ENCODE measurements at places on chromosomes 4 and X. TPM values are rescaled to one million over a fixed set of nuclear protein-coding genes. Genes with fewer than 3 reads are reported as not detected.

- H3K4me3 ChIP-seq, result no peak overlapping the region
- no peaks in the 10 kb centered on the region for H3K36me3 ChIP-seq
- no peaks in the 10 kb centered on the region for H3K27me3 ChIP-seq
- DNase-seq, result no peak
- no peak overlapping the region for H3K27ac ChIP-seq
Measured at GRCh38 chr4:65656008-65656407, 14.3 kb downstream of the EPHA5 start.

DNA sequence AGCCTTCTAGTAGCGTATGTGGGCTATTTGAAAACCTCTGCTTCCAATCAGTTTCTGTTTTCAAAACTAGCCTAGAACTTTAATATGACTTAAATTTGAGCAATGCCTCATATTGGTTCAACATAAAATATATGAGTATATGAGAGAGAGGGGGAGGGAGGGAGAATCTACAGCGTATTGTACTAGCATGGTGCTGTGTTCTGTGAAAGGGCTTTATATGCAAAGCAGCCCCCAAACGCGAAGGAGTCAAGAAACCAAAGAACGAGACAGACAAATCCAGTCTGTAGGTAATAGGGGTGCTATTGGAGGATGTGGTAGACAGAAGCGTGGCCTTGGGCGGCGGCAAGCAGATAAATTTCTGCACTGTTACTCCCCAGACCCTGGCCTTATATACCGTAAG, 784 bp upstream of the ANXA5 start:
- no peaks in the 10 kb centered on the region for H3K36me3 ChIP-seq
- peaks cover 20% of the 10 kb centered on the region for H3K4me1 ChIP-seq
- DNase-seq, result no peak

GRCh38 chr4:144787365-144788258, 141.7 kb downstream of the HHIP start:
- no peak overlapping the region for H3K4me3 ChIP-seq
- peaks cover 2% of the 10 kb centered on the region for H3K27me3 ChIP-seq
- no peak for DNase-seq
- H3K36me3 ChIP-seq, result no peaks in the 10 kb centered on the region
- H3K27ac ChIP-seq, result no peak overlapping the region

GRCh38 chr4:7777871-7778509, 161.7 kb downstream of the AFAP1 start:
- no peaks in the 10 kb centered on the region for H3K27me3 ChIP-seq
- peaks cover 6% of the 10 kb centered on the region for H3K4me1 ChIP-seq
- no peak overlapping the region for H3K4me3 ChIP-seq
- peak overlapping the region; percentile 47 for H3K27ac ChIP-seq

- DNase-seq, result no peak
- no peak overlapping the region for H3K4me3 ChIP-seq
- no peaks in the 10 kb centered on the region for H3K4me1 ChIP-seq
- no peak overlapping the region for H3K27ac ChIP-seq
Measured at GRCh38 chr4:23818097-23818885, 71.6 kb downstream of the PPARGC1A start.

DNA sequence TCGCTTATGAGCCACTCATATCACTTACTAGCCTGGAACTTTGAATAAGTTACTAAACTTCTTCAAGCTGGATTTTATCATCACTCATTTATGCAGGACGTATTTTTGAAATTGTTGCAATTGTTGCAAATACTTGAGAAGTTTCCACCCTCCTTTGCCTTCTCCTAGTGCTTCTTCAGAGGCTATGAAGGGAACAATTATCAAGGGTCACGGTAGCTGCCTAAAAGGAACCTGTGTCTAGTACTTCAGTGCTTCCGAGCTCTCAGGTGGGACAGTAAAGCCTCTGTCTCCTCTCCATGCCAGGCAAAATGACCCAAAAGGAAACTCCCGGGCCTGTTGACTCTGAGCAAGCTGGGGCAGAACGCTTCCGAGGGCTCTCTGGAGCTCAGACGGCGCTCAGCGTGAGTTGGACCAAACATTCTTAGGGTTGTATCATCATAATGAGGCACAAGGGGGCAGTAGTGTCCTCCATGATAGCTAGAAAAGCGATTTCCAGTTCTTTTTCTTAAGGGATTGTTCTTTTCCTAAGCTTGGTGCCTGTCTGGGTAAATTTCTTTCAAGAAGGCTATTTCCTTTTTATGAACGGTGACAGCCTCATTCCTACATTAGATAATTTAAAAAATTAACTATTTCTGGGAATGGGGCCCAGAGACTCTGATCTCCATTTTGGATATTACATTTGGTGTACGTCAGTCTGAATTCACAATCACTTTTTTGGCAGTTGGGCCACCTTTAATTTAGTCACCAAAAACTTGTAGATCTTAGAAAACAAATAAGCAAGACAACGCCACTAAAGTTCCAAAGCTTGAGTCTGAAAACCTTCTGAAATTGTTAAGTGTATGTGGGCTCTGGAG, 73.1 kb downstream of the PACRGL start:
- DNase-seq, result peak; percentile 19
- H3K27ac ChIP-seq, result no peak overlapping the region
- H3K4me1 ChIP-seq, result peaks cover 8% of the 10 kb centered on the region

GRCh38 chr4:10831727-10832408, 147.3 kb upstream of the CLNK start:
- H3K4me3 ChIP-seq, result no peak overlapping the region
- no peaks in the 10 kb centered on the region for H3K4me1 ChIP-seq
- H3K27me3 ChIP-seq, result peaks cover 2% of the 10 kb centered on the region
- DNase-seq, result no peak
- H3K27ac ChIP-seq, result no peak overlapping the region
- H3K36me3 ChIP-seq, result no peaks in the 10 kb centered on the region

DNA sequence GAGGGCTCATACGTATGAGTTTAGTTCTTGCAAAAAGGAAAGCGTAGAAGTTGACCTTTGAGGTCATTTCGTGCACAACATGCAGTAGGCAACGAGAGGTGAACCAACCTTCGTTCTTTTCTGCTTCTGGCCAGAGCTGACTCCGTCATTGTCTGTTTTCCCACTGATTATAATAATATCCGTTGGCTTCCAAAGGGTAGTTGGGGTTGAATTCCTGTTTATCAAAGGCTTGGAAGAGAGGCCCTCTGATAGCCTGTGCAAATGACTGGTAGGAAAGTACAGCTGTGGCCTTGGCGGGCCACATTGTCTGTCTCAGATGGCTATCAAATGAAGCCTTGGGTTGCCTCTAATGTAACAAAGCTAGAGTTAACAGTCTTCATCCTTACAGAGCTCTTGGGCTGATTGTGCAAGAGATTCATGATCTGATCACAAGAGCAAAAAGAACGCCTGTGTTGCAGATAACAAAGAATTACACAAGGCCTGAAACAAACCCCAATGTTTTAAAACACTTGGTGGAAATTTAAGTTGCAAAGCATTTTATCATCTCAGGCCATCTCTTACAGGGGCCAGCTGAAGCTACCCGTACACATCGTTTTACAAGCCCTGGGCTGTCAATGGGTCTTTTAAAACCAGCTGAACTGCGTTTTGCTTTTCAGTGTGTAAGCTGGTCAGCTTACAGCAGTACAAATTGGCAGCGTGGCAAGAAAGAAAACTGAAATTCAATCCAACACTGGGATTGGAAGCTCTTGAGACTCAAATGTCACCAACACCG, 46.1 kb upstream of the FAM9C start:
- no peaks in the 10 kb centered on the region for H3K27me3 ChIP-seq
- peaks cover 85% of the 10 kb centered on the region for H3K4me1 ChIP-seq
- DNase-seq, result no peak
- no peaks in the 10 kb centered on the region for H3K36me3 ChIP-seq
- peak overlapping the region; percentile 71 for H3K4me3 ChIP-seq
- H3K27ac ChIP-seq, result peak overlapping the region; percentile 93

- peaks cover 2% of the 10 kb centered on the region for H3K27me3 ChIP-seq
- no peaks in the 10 kb centered on the region for H3K36me3 ChIP-seq
- no peak overlapping the region for H3K27ac ChIP-seq
Measured at GRCh38 chrX:111100191-111100590, 4.2 kb downstream of the PAK3 start.

DNA sequence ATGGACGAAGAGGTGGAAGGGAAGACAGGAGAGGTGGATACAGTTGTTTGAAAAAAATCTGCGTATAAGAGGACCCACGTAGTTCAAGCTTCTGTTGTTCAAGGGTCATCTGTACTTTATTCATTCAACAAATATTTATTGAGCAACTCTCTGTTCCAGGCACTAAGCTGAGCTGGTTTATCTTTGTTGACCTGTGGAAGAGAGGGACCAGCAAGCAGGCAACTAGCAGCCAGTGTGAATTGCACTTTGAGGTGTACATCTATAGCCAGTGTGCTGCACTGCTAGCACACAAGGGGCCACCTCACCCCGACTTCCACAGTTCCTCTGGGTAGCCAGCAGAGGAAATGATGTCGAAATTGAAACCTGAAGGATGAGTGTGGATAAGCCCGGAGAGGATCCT, 191.4 kb downstream of the SOWAHB start:
- no peaks in the 10 kb centered on the region for H3K4me1 ChIP-seq
- H3K4me3 ChIP-seq, result no peak overlapping the region
- no peak for DNase-seq

TENM3 gene
- total RNA-seq, result not detected
